ENCODE measurements at places on chromosomes 4 and X. TPM values are rescaled to one million over a fixed set of nuclear protein-coding genes. Genes with fewer than 3 reads are reported as not detected.

ANXA3 gene
- total RNA-seq: 8.8 TPM

FGF16 gene
- total RNA-seq: 0.30 TPM

MAGEC2 gene
- not detected for total RNA-seq

CYSLTR1 gene
- total RNA-seq: not detected

FOXR2 gene
- total RNA-seq: not detected

TAF7L gene
- total RNA-seq: 0.23 TPM

NMU gene
- total RNA-seq: not detected

SPARCL1 gene
- 0.70 TPM for total RNA-seq

ETDB gene
- total RNA-seq: not detected

ETDA gene
- total RNA-seq: not detected

TMEM150C gene
- 1.5 TPM for total RNA-seq

SOX3 gene
- not detected for total RNA-seq

F8A3 gene
- total RNA-seq: not detected

SPRY1 gene
- total RNA-seq: 21.9 TPM

SHROOM2 gene
- total RNA-seq: 0.08 TPM

PCDH18 gene
- total RNA-seq: 33.4 TPM

CPE gene
- 74.6 TPM for total RNA-seq

PRR32 gene
- not detected for total RNA-seq

SH3D19 gene
- 13.0 TPM for total RNA-seq

ZCCHC18 gene
- 0.12 TPM for total RNA-seq

GPR34 gene
- not detected for total RNA-seq

HTT-AS gene
- total RNA-seq: not detected

MFAP3L gene
- 14.2 TPM for total RNA-seq

PCSK1N gene
- total RNA-seq: 0.15 TPM

SCARB2 gene
- total RNA-seq: 693 TPM

ZDHHC15 gene
- total RNA-seq: 0.38 TPM

SLC39A8 gene
- 58.0 TPM for total RNA-seq

UGT2B10 gene
- total RNA-seq: not detected

PDGFRA gene
- 451 TPM for total RNA-seq

PDE6B gene
- total RNA-seq: not detected

UGT2B17 gene
- total RNA-seq: not detected

RHOXF1 gene
- total RNA-seq: not detected

RIBC1 gene
- 0.68 TPM for total RNA-seq
